ENCODE measurements at places on chromosomes 4 and X. TPM values are rescaled to one million over a fixed set of nuclear protein-coding genes. Genes with fewer than 3 reads are reported as not detected.
A peak's percentile ranks its signal among the peaks of the same experiment; 100 is the strongest.

DNA sequence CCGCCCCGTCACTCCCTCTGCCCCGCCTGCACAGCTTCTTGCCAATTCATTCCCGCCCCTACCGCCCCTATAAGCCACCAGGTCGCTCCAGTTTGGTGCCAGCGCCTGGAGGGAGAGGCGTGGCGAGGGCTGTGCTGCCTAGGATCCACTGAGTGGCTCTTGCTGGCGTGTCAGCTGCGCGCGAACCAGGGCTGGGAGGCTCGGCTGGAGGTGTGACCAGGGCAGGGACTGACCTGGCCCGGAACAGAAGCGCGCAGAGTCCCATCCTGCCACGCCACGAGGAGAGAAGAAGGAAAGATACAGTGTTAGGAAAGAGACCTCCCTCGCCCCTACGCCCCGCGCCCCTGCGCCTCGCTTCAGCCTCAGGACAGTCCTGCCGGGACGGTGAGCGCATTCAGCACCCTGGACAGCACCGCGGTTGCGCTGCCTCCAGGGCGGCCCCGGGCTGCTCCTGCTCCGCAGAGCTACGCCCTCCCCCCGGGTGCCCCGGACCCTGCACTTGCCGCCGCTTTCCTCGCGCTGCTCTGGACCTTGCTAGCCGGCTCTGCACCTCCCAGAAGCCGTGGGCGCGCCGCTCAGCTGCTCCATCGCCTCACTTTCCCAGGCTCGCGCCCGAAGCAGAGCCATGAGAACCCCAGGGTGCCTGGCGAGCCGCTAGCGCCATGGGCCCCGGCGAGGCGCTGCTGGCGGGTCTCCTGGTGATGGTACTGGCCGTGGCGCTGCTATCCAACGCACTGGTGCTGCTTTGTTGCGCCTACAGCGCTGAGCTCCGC is at the start of gene GPR78:
Gene GPR78 (plus strand): TSS at position 72 of the 773 bp plus-strand sequence. CDS start 591 bp downstream, at position 663.
- DNase-seq = peak; percentile 83

DNA sequence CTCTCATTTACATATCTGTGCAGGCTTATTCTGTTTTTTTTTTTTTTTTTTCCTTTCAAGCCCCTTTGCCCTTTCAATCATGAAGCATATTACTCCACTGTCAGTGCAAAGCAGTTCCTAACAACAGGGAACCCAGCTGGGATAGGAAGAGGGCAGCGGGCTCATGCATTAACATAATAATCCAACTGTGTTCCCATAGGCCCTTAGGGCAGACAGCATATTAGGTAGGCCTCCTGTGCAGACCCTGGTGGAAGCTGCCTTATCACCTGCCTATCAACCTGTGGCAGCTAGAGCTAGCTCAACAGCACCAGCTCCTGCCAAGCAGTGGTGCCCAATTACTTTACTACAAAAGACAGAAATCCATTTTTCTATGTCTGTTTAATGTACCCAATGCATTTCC is 49.3 kb downstream of the SLC10A7 start:
- DNase-seq = no peak

DNA sequence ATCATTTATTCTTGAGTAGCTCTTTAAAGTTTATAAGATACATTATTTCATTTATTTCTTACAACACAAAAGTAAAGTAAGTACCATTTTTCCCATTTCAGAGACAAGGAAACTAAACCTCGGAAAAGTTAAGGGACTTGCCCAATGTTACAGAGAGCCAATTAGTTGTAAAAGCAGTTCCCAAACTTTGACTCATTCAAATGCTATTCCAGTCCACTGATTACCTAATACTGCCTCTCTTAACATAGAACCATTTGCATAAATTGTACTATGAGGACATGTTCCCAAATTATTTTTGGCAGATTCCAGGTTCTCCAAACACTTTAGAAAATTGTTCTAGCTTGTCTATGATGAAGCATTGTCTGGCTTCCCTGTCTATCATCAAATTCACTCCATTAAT is 45.6 kb upstream of the GRIA3 start:
- no peak for DNase-seq

GRCh38 chr4:103374306-103374705 is 176.2 kb upstream of the CENPE start:
- DNase-seq = no peak

DNA sequence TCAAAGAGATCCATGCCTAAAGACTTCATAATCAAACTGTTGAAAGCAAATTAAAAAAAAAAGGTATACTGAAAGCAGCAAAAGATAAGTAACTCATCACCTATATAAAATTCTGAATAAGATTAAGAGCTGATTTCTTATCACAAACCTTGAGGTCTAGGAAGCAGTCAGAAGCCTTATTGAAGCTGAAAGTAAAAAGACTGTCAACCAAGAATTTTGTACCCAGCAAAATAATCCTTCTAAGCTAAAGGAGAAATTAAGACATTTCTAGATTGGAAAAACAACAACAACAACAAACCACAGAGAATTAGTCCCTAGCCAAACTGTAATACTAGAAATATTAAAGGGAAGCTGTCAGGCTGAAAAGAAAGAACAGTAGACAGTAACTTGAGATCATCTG is 622.9 kb downstream of the PCDH7 start:
- DNase-seq = no peak

- DNase-seq = no peak
These were observed 22.6 kb downstream of the SLC25A4 start for GRCh38 chr4:185165605-185166063.

- DNase-seq = no peak
These were observed 57.7 kb downstream of the NEIL3 start for GRCh38 chr4:177367336-177367735.

DNA sequence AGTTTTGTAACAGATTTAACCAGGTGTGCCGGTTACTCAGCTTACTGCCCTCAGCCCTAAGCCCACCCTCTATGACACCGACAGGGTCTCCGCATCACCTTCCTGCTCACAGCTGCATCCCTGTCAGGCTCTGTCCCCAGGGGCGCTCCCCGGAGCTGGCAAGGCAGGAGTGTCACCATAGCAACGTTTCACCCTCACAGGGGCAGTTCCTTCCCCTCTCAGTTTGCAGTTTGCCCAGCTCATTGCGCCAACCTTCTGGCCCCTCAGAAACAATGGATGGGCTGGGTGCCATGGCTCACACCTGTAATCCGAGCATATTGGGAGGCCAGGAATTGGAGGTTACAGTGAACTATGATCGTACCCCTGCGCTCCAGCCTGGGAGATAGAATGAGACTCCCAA is 42.6 kb downstream of the RGS12 start:
- no peak for DNase-seq

GRCh38 chr4:39319676-39320075 is 46.5 kb downstream of the RFC1 start:
- no peak for DNase-seq

GRCh38 chrX:9285342-9285771 is 179.5 kb upstream of the TBL1X start:
- DNase-seq = no peak

DNA sequence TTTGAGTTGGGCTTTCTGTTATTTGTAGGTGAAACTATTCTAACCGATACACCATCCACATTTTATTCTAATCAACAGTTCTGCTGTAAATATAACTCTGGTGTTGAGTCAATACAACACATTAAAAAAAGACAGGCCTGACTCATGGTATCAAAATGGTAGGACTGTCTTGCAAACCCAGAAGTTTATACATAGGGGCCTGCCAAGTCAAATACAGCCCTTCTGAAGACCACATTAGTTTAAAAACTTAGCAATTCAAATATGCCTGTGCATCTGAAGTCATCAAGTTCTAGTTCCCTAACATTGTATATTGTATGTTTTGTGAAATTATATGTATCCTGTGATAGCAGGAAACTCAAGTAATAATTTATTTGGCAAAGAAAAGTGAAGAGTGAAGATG is 24.4 kb upstream of the PDE5A start:
- no peak for DNase-seq

DNA sequence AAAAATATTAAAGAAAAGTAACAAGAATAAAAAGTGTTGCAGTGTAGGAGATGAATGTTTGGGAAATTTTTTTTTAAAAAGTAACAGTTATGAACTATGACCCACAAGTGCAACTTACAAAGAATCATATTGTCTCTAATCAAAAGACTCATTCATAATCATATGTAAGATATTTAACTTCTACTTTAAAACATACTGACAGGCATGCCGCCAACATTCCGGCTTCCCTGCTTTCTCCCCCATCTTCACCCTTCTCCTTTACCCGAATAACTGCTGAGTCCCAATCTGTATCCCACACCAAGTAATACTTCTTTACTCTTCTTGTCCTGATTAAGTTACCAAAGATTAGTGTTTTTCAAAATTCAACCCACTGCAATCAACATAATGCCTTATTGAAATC is 598.8 kb upstream of the FRG1 start:
- no peak for DNase-seq

- no peak for DNase-seq
These were observed 144.9 kb downstream of the CHIC2 start for GRCh38 chr4:53919535-53919934.

DNA sequence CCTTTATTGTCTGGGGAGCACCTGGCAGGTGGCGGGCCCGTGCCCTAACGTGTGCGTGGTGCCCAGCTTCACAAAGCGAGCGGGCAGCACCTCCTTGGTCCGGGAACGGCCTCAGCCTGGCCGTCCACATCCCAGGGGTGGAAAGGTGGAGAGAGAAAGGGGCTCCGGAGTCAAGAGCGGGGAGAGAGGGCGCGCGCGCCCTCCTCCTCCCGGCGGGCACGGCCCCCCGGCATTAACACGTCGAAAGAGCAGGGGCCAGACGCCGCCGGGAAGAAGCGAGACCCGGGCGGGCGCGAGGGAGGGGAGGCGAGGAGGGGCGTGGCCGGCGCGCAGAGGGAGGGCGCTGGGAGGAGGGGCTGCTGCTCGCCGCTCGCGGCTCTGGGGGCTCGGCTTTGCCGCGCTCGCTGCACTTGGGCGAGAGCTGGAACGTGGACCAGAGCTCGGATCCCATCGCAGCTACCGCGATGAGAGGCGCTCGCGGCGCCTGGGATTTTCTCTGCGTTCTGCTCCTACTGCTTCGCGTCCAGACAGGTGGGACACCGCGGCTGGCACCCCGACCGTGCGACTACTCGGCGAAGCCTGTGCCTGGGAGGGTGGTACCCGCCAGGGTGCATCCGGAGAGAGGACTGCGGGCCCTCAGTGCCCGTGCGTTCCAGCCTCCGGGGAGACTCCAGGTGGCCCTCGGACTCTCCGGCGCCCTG is at the start of gene KIT:
Gene KIT (plus strand): TSS at position 407 of the 701 bp plus-strand sequence. CDS start 58 bp downstream, at position 465.
- peak; percentile 72 for DNase-seq

DNA sequence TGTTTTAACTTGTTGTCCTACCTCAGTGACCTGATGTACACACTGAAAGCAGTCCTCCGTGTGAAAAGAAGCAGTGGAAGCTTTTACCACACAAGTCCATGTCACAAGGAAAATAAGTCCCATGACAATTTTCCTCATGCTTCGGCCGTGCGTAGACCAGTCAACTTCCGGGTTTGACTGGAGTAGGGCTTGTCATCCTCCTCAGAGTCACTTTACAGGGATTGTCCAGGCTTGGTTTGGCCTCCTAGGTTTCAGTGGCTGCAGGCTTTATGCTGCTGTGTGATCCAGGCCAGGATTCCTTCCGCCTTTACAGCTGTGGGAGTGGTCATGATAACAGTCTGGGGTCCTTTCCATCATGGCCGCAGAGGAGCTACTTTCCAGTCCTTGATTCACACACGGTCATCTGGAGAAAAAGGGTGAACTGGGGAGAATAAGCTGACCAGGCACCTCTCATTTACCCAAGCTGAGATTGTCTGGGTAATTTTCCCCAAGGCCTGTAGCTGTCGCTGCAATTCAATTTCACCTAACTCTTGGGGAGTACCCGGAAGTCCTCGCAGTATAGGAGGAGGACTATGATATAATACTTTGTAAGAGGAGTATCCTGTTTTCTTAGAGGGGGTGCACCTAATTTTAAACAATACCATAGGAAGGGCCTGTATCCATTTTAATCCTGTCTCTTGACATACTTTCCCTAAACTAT is 206.1 kb upstream of the KLF8 start:
- no peak for DNase-seq

GRCh38 chrX:40266490-40267333 is 169.0 kb upstream of the BCOR start:
- peak; percentile 68 for DNase-seq

DNA sequence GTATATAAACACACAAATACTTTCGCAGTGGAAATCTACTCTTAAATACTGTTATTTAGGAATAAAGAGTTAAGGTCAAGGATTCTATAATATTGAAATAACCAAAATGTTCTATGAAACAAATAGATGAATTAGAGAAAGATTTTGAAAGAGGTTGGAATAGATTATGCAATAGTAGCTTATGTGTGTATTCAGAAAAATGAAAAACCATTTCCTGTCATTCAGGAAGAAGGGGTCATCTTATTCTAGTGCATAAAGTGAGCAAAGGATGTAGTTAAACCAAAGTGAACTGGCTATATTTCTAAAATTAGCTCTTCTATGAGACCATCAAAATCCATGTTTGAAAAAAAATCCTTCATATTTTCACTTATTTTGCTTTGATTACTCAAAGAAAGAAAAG is 30.0 kb upstream of the MYOZ2 start:
- DNase-seq = no peak

GRCh38 chrX:66751136-66751782 is 112.4 kb upstream of the EDA2R start:
- no peak for DNase-seq

DNA sequence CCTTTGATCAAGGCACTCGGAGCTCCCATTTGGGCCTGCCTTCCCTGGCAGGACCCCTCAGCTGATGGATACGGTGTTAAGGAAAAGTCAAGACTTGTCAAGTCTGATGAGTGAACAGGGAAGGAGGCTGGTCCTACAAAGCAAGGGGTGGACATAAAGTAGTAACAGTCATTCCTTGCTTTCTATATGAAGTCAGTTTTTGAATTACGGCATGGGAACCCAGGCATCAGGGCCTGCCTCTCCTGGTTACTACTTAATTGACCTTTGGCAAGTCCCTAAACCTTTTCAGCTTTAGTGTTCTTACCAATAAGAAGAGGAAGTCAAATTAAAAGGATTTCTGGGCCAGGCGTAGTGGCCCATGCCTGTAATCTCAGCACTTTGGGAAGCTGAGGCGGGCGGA is 7.0 kb downstream of the CHST7 start:
- DNase-seq = no peak

- no peak for DNase-seq
These were observed 43.1 kb downstream of the MRPL1 start for GRCh38 chr4:77905651-77906263.

GPR101 gene
- not detected for polyA plus RNA-seq

CACNA1F gene
- polyA plus RNA-seq = 0.41 TPM

ALB gene
- 4.1 TPM for polyA plus RNA-seq

SH3D19 gene
- 59.8 TPM for polyA plus RNA-seq

PRR32 gene
- polyA plus RNA-seq = not detected

SOWAHB gene
- polyA plus RNA-seq = 3.5 TPM

AGTR2 gene
- 0.71 TPM for polyA plus RNA-seq

MAGEB1 gene
- not detected for polyA plus RNA-seq

BCOR gene
- polyA plus RNA-seq = 61.1 TPM

HSFX2 gene
- 0.44 TPM for polyA plus RNA-seq

MTM1 gene
- 11.0 TPM for polyA plus RNA-seq

SLC39A8 gene
- 5.8 TPM for polyA plus RNA-seq

GLRA2 gene
- polyA plus RNA-seq = 0.18 TPM

MAGIX gene
- polyA plus RNA-seq = 4.0 TPM

PWWP3B gene
- polyA plus RNA-seq = 4.8 TPM

FAM9B gene
- not detected for polyA plus RNA-seq

F11 gene
- 1.1 TPM for polyA plus RNA-seq

ADRA2C gene
- polyA plus RNA-seq = 0.63 TPM

PAGE4 gene
- 0.59 TPM for polyA plus RNA-seq

PDE5A gene
- polyA plus RNA-seq = 74.6 TPM

PTTG2 gene
- polyA plus RNA-seq = not detected

Measured in left lung (tissue), 14 donors.